ENCODE measurements at places on chromosomes 5 and 9. TPM values are rescaled to one million over a fixed set of nuclear protein-coding genes. Genes with fewer than 3 reads are reported as not detected.

The FBXW2 gene
- 17.5 TPM for polyA plus RNA-seq

The ACER2 gene
- 6.4 TPM for polyA plus RNA-seq

The PWWP2A gene
- polyA plus RNA-seq: 16.9 TPM

The SPATA31D4 gene
- polyA plus RNA-seq: not detected

The GOLGA1 gene
- 6.3 TPM for polyA plus RNA-seq

The SGCD gene
- polyA plus RNA-seq: 0.08 TPM

The ITK gene
- polyA plus RNA-seq: not detected

The CNTFR gene
- 5.4 TPM for polyA plus RNA-seq

The INSL4 gene
- polyA plus RNA-seq: not detected

The CYLC2 gene
- polyA plus RNA-seq: not detected

The PDZD2 gene
- 1.2 TPM for polyA plus RNA-seq

The CATSPER3 gene
- polyA plus RNA-seq: 0.62 TPM

The CRHBP gene
- 0.42 TPM for polyA plus RNA-seq

The STK32A gene
- polyA plus RNA-seq: 0.52 TPM

The RAB14 gene
- polyA plus RNA-seq: 9.1 TPM

The NKD2 gene
- 7.8 TPM for polyA plus RNA-seq

The QRFP gene
- polyA plus RNA-seq: not detected

The NUP155 gene
- 27.6 TPM for polyA plus RNA-seq

The IL9 gene
- polyA plus RNA-seq: not detected

The FOXD4L6 gene
- not detected for polyA plus RNA-seq

The GFPT2 gene
- 83.7 TPM for polyA plus RNA-seq

The COL23A1 gene
- polyA plus RNA-seq: 3.1 TPM

The POLR3G gene
- polyA plus RNA-seq: 119 TPM

The DMRT3 gene
- polyA plus RNA-seq: not detected

The FOXD4L3 gene
- not detected for polyA plus RNA-seq

The PLGRKT gene
- polyA plus RNA-seq: 2.5 TPM

The DOCK2 gene
- 3.2 TPM for polyA plus RNA-seq

The PCDHB12 gene
- polyA plus RNA-seq: 1.1 TPM

Data from H1 (cell line).